Stimulated activated CD8-positive, alpha-beta memory T cell treated with anti-CD3 and anti-CD28 coated beads, Interleukin-4, amount 100 ng/mL, for 1 hour (primary cell): ENCODE measurements at places on chromosomes 12 and 14.

DNA sequence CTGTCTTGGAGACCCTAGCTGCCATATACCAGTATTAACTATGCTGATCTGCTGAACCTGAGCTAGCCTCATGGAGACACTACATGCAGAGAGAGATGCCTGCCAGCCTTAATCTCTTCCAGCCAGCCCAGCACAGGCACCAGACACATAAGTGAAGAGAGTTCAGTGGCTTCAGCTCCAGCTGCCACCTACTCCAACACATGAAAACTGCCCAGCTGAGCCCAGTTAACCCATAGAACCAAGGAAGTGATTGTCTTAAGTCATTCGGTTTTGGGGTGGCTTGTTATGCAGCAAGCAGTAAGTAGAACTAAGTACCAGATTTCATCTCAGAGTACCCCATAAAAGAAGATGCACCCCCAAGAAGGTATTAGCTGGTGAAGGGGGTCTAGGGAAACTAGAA lies 7.6 kb downstream of the SERPINA11 start:
- DNase-seq: no peak

DNA sequence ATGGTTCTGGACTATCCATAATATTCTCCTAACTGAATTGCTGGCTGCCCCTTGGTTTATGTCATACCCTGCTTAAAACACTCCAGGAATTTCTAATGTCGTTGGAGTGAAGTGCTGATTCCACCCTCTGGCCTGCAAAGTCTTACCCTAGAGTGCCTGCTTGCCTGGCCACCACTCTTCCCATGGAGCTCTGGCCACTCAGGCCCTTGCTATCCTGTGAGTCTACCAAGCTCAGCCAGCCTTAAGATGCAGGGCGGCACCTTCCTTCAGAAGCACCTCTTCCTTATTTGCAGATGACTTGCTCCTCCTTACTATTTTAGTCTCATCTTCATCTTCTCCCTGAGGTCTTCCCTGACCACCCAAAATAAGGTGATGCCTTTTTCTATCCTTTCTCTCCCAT lies 35.3 kb downstream of the SLC6A15 start:
- no peak for DNase-seq

DNA sequence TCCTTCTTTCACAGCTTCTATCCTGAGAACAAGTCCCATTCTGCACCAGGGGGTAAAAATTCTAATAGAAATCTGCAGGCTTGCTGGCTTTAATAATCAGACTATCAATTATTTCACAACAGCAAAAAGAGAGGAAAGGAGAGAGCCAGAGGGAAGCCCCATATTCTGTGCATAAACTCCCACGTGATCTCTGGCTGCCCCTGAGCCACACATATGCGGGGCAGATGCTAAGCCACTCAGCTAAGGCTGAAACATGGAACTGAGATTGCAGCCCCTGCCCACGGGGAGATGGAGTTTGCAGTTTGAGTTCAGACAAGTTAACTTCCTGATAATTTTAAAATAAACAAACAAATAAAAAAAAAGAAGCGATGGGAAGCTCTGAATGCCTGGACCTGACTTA lies 254.4 kb upstream of the CCDC196 start:
- no peak for DNase-seq

- DNase-seq: no peak
Measured at GRCh38 chr12:31742891-31743290, 14.1 kb upstream of the AMN1 start.

DNA sequence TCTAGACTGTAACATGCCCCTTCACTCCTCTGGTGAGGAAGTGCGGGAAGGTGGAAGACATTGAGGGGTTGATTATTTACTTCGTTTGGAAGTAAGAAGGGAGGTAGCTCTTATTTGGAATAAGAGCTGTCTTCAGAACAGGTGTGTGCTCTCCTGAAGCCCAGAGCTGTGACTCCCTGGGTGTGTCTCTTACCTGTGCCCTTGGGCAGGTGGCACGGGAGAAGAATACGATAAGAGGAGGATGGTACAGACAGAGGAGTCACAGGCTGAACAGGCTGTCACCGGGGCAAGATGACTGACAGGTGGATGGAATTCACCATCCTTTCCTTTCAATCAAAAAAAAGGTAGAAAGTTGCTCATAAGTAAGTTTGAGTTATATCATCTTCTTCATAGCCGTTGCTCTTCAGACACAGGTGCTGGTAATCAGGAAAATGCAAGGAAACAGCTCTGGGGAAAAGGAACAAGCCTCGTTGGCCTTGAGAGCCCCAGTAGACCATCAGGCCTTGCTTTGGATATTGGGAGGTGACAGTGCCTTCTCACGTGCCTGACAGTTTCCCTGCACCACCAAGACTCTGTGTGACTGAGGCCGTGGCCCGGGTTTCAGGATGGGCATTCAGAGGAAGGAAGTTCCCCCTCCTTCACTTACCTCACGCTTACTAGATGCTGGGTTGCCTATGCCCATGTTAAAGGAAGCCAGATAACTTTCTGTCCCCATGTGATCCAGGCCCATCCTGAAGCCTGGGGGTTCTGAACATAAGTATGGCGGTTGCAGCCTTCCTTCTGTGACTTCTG lies 120.4 kb downstream of the ETV6 start:
- DNase-seq: no peak

- DNase-seq: no peak
Measured at GRCh38 chr14:64506721-64507120, 2.2 kb downstream of the ZBTB1 start.

DNA sequence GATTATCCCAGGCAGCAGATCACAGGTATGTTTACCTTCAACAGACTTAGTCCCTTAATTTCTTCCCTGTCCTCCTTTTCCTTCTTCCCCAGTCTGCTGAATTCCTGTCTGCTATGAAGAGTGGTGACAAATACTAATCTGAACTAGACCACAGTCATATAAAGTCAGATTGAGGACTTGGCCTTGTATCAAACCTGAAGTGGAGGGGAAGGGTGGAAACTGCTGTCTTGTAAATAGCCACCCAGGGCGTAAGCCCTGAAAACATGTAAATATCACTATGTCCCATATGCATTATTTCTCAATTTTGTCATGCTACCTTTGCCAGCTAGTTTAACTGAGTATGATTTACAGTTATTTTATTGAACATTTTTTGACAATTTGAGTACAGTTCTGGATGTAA lies 368.0 kb downstream of the CCDC91 start:
- no peak for DNase-seq

DNA sequence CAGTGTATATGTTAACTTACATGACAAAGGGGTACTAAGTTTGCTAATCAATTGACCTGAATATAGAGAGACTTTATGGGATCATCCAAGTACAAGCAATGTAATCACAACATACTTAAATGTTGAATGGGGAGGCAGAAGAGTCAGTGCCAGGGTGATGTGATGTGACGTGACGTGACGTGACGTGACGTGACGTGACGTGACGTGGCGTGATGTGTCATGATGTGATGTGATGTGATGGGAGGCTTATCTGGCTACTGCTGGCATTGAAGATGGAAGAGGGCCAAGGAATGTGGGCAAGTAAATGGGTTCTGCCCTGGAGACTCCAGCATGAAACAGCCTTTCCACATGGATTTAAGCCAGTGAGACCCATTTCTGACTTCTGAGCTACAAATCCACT lies 38.2 kb upstream of the PRB4 start:
- DNase-seq: no peak

- DNase-seq: no peak
Measured at GRCh38 chr12:1203735-1204019, 212.7 kb downstream of the ERC1 start.

DNA sequence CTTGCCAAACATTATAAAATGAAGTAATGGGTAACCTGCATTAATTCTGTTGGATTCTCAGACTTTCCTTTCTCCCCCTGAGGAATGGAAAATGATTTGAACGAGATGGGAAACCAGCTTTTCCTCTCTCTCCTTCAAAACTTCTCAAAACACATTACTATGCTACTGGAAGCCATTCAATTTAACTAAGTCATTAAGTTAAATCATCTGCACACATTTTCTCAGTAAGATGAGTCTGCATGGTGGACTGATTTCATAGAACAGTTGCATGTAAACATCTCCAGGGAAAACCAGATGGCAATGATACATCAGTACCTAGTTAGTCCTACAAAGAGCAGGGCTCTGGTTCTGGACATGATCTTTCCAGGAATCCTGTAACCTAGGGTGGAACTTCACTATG lies 59.9 kb downstream of the BMP4 start:
- no peak for DNase-seq

DNA sequence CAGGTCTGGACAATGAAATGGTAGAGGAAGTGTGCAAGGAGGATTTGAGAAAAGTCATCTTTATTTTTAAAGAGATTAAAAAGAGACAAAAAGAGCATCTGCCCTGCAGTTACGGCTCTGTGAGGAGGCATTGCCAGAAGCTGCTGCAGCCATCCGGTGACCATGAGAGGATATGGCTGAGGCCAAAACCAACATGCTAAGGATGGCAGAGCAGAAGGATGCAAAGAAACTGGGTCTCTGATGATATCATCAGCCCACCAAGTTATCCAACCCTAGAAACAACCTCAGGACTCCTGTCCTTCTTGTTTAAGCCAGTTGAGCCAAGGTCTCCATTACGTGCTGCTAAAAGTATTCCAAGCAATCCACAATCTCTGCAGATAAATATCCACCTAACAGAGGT lies 48.0 kb upstream of the CCND2 start:
- DNase-seq: no peak

- no peak for DNase-seq
Measured at GRCh38 chr12:9342614-9343353, 134.6 kb upstream of the PZP start.

DNA sequence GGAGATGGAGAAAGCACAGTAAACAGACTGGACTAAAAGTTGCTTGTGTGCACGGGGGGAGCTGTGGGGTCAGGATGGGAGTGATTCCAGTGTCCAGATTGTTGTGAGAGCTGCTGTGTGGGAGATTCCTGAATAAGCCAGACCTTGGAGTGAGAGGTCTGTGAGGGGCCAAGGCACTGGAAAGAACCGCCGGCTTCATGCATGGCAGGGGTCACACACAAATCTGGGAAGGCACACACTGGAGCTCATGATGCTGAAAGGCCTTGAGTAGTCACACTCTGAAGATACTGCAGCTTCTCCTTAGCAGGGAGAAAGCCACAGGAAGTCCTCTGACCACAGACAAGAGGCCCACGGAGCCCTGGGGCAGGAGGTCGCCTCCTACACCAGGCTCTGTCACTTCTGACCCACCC lies 23.1 kb downstream of the ADCY6 start:
- no peak for DNase-seq

DNA sequence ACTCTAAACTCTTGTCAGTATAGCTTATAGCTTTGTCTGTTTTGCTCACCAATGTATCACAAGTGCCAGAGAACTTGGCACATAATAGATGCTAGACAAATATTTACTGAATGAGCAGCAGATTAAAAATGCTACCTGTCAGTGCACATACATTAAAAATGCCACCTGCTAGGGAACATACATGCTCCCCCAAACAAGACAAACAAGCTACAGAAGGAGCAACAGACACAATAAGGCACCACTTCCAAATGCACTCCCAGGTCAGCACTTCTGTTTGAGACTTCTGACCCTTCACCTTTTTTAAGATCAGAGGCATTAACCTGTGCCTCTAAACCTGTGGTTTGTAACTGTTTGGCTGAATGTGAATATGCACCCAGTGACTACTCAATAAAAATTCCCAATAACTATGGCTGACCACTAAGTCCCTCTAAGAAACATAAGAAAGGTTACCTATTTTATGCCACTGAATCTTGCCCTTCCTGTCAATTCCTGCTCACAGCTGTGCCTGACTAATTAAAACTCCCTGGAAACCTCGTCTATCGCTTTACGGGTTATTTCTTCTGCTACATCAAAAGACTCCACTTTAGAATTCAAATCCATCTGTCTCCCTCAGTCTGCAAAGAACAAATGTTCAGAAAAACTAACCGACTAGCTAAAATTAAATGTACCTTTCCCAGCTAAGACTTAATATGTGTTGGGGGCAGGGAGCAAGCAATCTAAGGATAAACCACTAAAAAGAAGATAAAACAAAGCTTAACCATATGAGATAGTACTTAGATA lies 41.0 kb downstream of the HECTD4 start:
- no peak for DNase-seq

- DNase-seq: no peak
Measured at GRCh38 chr12:62776997-62777396, 158.0 kb downstream of the PPM1H start.

DNA sequence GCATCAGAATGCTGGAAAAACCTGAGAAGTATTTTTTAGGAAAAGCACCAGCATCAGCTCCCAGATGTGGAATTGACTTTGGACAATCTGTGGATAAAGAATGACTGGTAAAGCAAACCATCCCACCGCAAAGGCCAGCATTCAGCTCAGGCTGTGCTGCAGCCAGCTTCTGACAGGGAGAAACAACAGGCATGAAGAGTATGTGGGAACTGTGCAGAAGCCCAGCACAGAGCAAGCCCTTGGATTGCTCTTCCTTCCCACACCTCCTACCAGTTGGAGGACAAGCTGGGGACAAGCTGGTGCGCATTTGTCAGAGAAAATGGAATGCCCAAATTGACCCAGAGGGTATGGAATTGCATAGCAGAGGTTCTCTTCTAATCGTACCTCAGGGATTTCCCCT lies 228.1 kb downstream of the ANO2 start:
- DNase-seq: no peak

DNA sequence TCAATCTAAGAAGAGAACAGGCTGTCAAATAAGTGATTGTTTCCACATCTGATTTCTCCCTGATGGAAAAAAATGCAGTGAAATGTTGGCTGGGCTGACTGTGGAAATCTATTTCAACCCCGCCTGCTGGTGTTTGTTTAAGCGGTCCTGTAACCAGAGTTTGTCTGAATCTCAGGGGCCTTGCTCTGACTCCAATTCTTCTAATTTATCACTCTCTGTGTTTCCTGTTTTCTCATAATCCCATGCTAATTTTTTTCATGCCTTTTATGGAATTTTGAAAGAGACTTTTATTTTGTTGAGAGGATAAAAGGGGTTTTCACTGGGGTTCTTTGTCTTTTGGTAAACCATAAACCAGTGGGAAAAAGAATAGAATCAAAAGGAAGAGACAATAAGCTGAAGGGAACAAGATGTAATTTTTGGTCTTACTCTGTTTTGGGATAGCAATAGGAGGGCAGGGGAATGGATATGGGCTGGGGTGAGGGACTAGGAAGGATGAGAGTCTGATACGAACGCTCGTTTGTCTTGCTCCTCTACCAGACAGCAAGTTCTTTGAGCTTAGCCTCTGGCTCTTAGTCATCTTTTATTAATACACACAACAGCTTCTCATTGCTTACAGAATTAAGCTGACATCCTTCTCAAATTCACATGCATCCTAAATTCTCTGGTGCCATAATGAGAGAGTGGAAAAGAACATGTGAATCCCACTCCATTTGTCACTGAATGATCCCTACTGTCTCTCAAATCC lies 8.0 kb upstream of the MGP start:
- DNase-seq: no peak

DNA sequence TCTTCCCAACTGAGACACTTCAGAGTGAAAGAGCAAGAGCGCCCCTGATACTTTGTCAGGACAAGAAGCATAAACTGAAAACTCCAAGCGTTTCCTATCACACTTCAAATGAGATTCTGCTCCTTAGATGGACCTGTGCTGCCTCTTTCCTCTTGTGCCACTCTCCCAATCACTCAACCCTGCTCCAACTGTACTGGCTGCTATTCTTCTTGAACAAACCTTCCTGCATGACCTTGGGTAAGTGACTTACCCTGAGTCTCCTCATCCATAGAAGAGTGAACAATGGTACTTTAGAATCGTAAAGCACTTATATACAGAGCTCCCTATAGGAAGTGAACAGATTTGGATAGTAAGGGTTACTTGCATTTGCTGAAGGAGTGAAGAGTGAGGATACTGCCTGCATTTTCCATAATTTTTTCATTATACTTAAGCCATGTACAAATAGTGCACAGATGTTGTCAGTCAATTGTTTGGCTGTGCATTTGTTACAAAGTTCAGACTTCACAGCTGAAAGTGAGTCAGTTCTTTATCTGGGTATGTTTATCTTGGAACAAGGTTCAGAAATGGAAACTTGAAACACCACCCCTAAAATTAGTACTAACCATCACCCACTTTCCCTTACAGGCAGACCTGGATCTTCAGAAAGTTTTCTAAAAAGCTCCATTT lies 10.8 kb downstream of the MTERF2 start:
- DNase-seq: no peak
